ENCODE measurements at places on chromosomes 4 and X.

- no peak for DNase-seq
Observed at GRCh38 chrX:23304881-23305280, 29.8 kb upstream of the PTCHD1 start.

DNA sequence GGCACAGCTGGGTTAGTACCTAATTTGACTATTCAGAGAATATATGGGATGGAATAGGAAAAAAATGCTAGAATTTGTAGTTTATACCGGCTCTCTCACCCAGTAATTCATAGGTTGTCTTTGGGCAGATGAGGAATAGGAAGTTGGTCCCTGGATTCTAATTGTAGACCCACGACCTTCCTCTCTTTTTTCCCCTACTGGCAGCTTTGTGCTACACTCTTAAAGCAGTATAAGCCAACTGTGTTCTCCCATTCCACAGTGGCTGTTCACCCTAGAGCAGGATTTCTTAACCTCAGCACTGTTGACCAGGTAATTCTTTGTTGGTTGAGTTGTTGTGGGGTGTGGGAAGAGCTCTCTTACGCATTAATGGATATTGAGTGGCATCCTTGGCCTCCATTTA lies 92.9 kb downstream of the FNIP2 start:
- DNase-seq: no peak

DNA sequence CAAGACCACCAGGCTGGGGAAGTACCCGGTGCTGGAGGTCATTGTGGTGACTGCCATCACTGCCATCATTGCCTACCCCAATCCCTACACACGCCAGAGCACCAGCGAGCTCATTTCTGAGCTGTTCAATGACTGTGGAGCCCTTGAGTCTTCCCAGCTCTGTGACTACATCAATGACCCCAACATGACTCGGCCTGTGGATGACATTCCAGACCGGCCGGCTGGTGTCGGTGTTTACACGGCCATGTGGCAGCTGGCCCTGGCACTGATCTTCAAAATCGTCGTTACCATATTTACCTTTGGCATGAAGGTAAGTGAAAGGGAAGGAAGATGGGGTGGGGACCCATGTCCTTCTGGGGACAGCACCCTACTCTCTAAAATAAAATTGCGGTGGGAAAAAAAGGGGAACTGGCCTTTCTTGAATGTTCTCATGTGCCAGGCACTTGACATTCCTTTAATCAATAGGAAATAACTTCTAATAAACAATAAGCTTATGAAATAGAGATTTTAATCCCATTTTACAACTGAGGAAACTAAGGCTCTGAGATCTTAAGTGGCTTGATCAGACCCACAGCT lies 51.6 kb downstream of the CLCN4 start:
- DNase-seq: no peak

GRCh38 chr4:188262464-188262863 lies 123.2 kb downstream of the TRIML1 start:
- DNase-seq: no peak

DNA sequence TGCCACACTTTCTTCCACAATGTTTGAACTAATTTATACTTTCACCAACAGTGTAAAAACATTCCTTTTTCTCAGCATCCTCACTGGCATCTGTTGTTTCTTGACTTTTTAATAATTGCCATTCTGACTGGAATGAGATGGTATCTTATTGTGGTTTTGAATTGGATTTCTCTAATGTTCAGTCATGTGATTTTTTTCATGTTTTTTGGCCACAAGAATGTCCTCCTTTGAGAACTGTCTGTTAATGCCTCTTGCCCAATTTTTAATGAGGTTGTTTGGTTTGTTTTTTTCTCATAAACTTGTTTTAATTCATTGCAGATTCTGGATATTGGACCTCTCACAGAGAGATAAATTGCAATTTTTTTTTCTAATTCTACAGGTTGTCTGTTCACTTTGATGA lies 1195.2 kb downstream of the TECRL start:
- no peak for DNase-seq
